ENCODE measurements at places on chromosomes 13 and 19. TPM values are rescaled to one million over a fixed set of nuclear protein-coding genes. Genes with fewer than 3 reads are reported as not detected.

MEDAG gene
- 0.06 TPM for total RNA-seq

CD33 gene
- not detected for total RNA-seq

KLK4 gene
- total RNA-seq = 0.08 TPM

IGLON5 gene
- 0.03 TPM for total RNA-seq

CLIP3 gene
- total RNA-seq = 0.95 TPM

NALCN gene
- 4.8 TPM for total RNA-seq

RFPL4A gene
- 0.31 TPM for total RNA-seq

CEACAM7 gene
- total RNA-seq = not detected

TTYH1 gene
- total RNA-seq = 0.27 TPM

SOX1 gene
- not detected for total RNA-seq

TEX101 gene
- total RNA-seq = not detected

SERPINE3 gene
- not detected for total RNA-seq

HRC gene
- not detected for total RNA-seq

OVOL3 gene
- 0.15 TPM for total RNA-seq

TNNT1 gene
- 114 TPM for total RNA-seq

All from A549 treated with CORT108297 at 1 μM for 4 hours (cell line).